ENCODE measurements at places on chromosomes 6 and 20.

DNA sequence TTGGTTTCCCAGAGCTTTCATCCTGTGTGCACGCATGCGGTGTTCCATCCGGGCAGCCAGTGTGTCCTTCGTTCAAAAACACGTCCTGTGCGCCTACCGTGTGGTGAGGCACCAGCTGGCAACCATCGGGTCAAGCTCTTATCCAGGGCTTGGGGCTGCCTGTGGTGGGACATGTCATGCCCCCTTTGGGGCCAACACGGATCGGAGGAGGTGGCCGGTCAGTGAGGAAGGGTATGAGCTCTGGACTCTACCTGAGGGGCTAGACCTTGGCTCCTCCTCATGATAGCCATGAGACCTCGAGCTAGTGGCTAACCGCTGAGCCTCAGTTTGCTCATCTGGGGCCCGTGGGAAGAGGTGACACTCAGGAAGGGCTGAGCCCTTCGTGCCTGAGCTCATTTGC lies 158.5 kb upstream of the PMEPA1 start:
- DNase-seq, result no peak

DNA sequence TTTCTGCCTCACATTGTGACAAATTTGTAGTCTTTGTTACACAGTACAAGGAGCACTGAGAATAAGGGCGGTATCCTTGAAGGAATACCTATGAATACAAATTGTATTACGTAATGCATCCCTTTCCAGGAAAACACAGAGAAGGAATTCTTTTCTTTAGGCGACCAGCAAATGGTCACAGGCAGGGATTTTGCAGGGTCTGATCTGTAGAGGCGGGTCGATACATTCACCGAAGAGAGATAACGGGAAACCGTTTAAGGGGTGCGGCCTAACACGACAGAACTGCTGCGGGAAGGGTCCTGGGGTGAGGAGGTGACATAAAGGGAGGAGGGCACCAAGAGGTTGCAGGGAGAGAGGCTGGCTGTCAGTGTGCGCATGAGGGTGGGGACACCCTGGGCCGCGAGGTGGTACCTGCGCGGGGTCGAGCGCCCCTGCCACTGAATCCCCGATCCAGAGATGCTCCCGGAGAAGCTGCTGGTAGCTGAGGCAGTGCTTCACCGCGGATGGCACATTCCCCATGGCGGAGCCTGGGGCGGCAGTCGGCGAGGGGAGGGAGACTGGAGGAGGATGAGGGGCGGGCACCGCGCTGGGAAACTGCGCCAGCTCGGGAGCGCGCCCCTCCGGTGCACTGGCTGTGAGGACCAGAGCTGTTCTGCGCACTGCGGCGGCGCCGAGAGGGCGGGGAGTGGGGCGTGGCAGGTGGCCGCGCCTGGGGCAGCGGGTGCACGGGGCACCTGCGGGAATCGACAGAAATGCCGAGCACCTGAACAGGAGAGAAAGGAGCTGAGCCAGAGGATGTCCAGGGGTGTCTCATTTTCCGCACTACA lies at the start of gene HMGCLL1:
Gene HMGCLL1 (minus strand): TSS at position 656 of the 827 bp plus-strand sequence. CDS start 137 bp downstream, at position 519.
- no peak for DNase-seq

- DNase-seq, result no peak
These were observed 39.6 kb downstream of the GRIK2 start for GRCh38 chr6:101433141-101433540.

- no peak for DNase-seq
These were observed 286.5 kb upstream of the NT5E start for GRCh38 chr6:85163156-85164080.

- DNase-seq, result no peak
These were observed 188.5 kb upstream of the SNX9 start for GRCh38 chr6:157634546-157634945.

GRCh38 chr6:31354864-31355582 lies 2.0 kb downstream of the HLA-B start:
- DNase-seq, result no peak
